A549 treated with dexamethasone at 1 μM for 4 hours (cell line): ENCODE measurements at places on chromosomes 1 and 21. TPM values are rescaled to one million over a fixed set of nuclear protein-coding genes. Genes with fewer than 3 reads are reported as not detected.

Gene RGS8
- total RNA-seq: not detected in 5 replicates

Gene PSMG1
- 72.7 to 97.5 TPM (median 89.3 TPM) in 5 replicates for total RNA-seq

Gene HIVEP3
- 3.1 to 4.4 TPM (median 4.3 TPM) in 5 replicates for total RNA-seq

Gene SPRR1A
- not detected in 5 replicates for total RNA-seq

Gene DNAJC16
- total RNA-seq: 3.9 to 6.2 TPM (median 5.8 TPM) in 5 replicates

Gene ATP1A2
- 0.05 to 0.19 TPM (median 0.08 TPM) in 5 replicates for total RNA-seq

Gene ST6GALNAC5
- 0.09 to 0.29 TPM (median 0.15 TPM) in 4 of 5 replicates, not detected in the other for total RNA-seq

Gene EDEM3
- total RNA-seq: 6.6 to 10.9 TPM (median 9.2 TPM) in 5 replicates

Gene OLFML3
- 3.4 to 4.1 TPM (median 4.1 TPM) in 5 replicates for total RNA-seq

Gene PLK3
- total RNA-seq: 10.7 to 15.3 TPM (median 15.2 TPM) in 5 replicates

Gene EPHA2
- 81.6 to 130 TPM (median 125 TPM) in 5 replicates for total RNA-seq

Gene TMEM201
- 8.6 to 14.5 TPM (median 13.8 TPM) in 5 replicates for total RNA-seq

Gene MRPS6
- 37.8 to 45.7 TPM (median 43.4 TPM) in 5 replicates for total RNA-seq

Gene PTGFRN
- total RNA-seq: 13.8 to 15.7 TPM (median 14.5 TPM) in 5 replicates

Gene LEFTY2
- 0.10 to 0.29 TPM (median 0.24 TPM) in 3 of 5 replicates, not detected in the others for total RNA-seq

Gene PPFIA4
- 0.13 to 0.42 TPM (median 0.34 TPM) in 5 replicates for total RNA-seq

Gene PODN
- 0.04 TPM in 1 of 5 replicates, not detected in the others for total RNA-seq

Gene HSPB7
- 0.05 to 0.14 TPM (median 0.09 TPM) in 4 of 5 replicates, not detected in the other for total RNA-seq

Gene HFM1
- total RNA-seq: 0.07 to 0.14 TPM in 2 of 5 replicates, not detected in the others

Gene NKAIN1
- 1.0 to 1.4 TPM (median 1.1 TPM) in 5 replicates for total RNA-seq

Gene ILDR2
- total RNA-seq: 0.05 to 0.13 TPM (median 0.11 TPM) in 3 of 5 replicates, not detected in the others
